Peyer's patch (tissue), 4 donors: ENCODE measurements at places on chromosomes 13 and 19. TPM values are rescaled to one million over a fixed set of nuclear protein-coding genes. Genes with fewer than 3 reads are reported as not detected.
A peak's percentile ranks its signal among the peaks of the same experiment; 100 is the strongest.

Gene FGF21
- not detected for total RNA-seq

DNA sequence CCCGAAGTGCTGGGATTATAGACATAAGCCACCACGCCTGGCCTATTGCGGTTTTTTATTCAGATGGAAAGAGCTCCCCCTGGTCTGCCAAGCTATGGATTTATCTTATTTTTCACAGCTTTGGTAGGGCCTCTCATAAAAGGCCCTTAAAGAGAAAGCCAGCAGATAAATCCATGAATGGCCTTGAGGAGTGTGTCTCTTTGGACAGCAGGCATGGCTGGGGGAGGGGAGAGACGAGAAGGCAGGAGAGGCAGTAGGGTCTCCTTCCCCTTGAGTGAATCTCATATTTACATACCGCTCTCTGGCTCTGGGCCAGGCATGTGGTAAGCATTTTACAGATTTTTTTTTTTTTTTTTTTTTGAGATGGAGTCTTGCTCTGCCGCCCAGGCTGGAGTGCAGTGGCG lies 25.2 kb downstream of the MARK4 start:
- DNase-seq, result no peak

- no peak for DNase-seq
Measured at GRCh38 chr13:107367258-107367657, 799.3 kb upstream of the ARGLU1 start.

DNA sequence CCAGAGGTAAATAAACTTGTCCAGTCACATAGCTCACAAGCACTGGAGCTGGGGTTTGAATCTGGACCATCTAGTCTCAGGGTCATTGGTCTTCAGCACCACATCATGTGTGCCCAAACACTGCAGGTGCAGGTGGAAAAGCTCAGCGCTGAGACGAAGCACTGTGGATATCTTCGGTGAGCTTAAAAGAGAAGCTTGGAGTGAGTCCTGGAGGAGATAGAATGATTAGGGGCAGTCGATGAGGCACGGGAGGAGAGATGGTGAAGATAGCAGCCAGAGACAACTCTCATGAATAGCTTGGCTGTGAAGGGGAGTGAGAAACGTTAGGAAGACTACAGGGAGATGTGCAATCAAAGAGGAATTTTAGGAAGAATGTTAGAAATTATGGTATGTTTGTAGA lies 389.3 kb downstream of the FGF9 start:
- DNase-seq, result no peak

- DNase-seq, result no peak
Measured at GRCh38 chr19:57241176-57241575, 744 bp downstream of the ZNF805 start.

DNA sequence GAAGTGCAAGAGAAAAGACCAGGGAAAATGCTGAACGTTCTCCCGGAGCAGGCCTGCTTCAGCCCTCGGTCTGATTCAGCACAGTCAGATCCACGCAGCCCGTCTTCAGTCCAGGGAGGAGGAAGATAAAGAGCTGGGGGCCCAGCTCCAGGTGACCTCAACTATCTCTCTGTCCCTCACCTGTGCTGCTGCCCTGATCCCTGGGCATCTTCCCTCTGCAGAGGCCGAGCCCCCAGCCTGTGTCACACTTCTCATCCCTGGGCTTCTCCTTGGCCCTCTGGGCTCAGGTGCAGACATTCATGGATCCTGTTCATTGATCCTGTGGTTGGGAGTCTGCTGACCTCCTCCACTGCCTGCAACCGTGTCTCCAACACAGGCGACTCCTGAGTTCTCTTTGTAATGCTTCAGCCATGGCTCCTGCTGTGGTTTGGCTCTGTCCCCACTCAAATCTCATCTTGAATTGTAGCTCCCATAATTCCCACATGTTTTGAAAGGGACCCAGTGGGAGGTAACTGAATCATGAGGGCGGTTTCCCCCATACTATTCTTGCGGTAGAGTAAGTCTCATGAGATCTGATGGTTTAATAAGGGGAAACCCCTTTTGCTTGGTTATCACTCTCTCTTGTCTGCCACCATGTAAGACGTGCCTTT lies 27.9 kb downstream of the COL4A2 start:
- no peak for DNase-seq

Gene PIN1
- total RNA-seq, result 64.3 TPM

DNA sequence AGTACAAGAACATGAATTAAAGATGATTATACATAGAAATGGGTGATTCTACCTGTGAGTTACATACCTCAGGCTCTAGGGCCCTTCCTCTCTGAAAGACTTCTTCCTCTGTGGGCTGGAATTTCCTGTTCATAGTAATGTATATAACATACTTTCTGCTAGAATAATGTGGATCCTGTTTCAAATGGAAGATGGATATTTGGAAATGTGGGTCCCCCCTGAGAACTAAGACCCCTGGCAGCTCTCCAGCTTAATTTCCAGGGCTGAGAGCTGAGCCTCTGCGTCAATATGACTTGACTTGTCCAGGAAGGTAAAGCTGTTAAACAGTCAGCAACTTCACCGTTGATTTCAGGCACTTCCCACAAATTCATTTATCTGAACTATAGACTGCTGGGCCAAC lies 296.3 kb downstream of the NALCN start:
- no peak for DNase-seq

Gene SYCN
- not detected for total RNA-seq

GRCh38 chr19:5282901-5283300 lies 57.7 kb downstream of the PTPRS start:
- DNase-seq, result no peak

GRCh38 chr19:42229855-42230351 lies 9.8 kb downstream of the ZNF526 start:
- no peak for DNase-seq

- no peak for DNase-seq
Measured at GRCh38 chr19:46959894-46960556, 59.6 kb upstream of the NPAS1 start.

Gene BRME1
- total RNA-seq, result 39.9 TPM

Gene RGL3
- total RNA-seq, result 51.2 TPM

GRCh38 chr19:32570081-32570785 lies 10.8 kb upstream of the PDCD5 start:
- DNase-seq, result peak; percentile 24

GRCh38 chr13:100464006-100464405 lies 124.6 kb downstream of the GGACT start:
- DNase-seq, result no peak

GRCh38 chr13:99251921-99252320 lies 6.3 kb downstream of the GPR18 start:
- DNase-seq, result no peak

Gene KIRREL2
- not detected for total RNA-seq

Gene NCAN
- not detected for total RNA-seq
